H1 (cell line): ENCODE measurements at places on chromosomes 11 and 22. TPM values are rescaled to one million over a fixed set of nuclear protein-coding genes. Genes with fewer than 3 reads are reported as not detected.

DNA sequence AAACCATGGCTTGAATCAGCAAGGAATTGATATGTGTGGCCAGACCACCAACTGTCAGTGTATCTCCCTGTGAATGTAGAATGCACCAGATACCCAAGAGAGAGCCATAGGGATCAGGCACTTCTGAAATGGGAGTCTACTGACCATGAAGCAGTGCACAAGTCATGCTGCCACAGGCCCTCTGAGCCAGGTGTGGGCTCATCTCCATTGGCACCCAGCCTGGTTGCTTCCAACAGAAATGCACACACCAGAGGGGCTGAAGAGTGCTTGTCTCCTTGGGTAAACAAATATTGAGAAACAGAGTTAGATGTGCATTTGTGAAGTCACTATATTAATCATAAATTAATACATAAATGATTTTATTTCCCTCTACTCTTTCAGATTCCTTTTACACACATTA lies 28.4 kb upstream of the PANX1 start:
- no peak overlapping the region for H3K4me3 ChIP-seq
- H3K36me3 ChIP-seq, result peaks cover 2% of the 10 kb centered on the region
- H3K27me3 ChIP-seq, result no peaks in the 10 kb centered on the region
- no peaks in the 10 kb centered on the region for H3K4me1 ChIP-seq

GRCh38 chr11:116851626-116852025 lies 14.2 kb upstream of the APOA1 start:
- no peaks in the 10 kb centered on the region for H3K4me1 ChIP-seq
- H3K4me3 ChIP-seq, result no peak overlapping the region
- no peak overlapping the region for H3K27ac ChIP-seq
- peaks cover 21% of the 10 kb centered on the region for H3K36me3 ChIP-seq
- DNase-seq, result no peak
- no peaks in the 10 kb centered on the region for H3K27me3 ChIP-seq

The CHRM1 gene
- not detected in 2 replicates for total RNA-seq

The OR4A16 gene
- not detected in 2 replicates for total RNA-seq

DNA sequence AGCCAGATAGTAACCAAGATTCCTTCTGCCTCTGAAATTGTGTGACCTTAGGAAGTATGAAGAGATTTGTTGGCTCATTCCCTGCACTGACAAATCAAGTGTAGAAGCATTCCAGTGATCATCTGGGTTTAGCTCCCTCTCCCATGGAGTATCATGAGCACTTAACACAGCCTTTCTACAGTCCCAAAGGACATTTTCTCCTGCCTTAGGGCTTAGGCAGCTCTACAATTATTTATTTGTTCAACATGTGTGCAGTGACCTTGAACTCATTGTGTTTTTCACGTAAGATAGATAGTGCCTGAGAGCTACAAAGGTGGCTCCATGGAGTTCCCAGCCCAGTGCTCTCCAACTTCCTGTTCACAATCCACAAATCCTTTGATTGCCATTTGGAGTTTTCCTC lies 94.8 kb upstream of the FAT3 start:
- no peaks in the 10 kb centered on the region for H3K4me1 ChIP-seq
- H3K27me3 ChIP-seq, result no peaks in the 10 kb centered on the region
- no peak overlapping the region for H3K27ac ChIP-seq

The PRAME gene
- 0.46 and 1.1 TPM in 2 replicates for total RNA-seq

DNA sequence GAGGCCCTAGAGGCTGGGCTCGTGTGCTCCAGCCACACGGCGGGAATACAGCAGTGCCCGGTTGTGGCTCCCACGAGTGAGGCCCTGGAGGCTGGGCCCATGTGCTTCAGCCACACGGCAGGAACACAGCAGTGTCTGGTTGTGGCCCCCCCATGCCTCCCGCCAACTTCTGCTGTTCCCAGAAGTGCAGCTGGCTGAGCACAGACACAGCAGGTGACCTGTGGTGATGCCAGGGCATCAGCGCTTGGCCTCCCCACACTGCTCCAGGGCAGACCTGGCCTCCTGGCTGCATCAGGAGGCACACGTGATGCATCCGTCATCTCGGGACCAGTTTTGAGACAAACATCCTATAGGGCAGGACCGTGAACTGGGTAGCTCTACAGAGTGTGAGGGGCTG lies 110.3 kb downstream of the KCNQ1OT1 start:
- no peaks in the 10 kb centered on the region for H3K36me3 ChIP-seq
- H3K4me3 ChIP-seq, result no peak overlapping the region
- no peak overlapping the region for H3K27ac ChIP-seq
- DNase-seq, result no peak
- H3K27me3 ChIP-seq, result peaks cover 42% of the 10 kb centered on the region
- H3K4me1 ChIP-seq, result no peaks in the 10 kb centered on the region

DNA sequence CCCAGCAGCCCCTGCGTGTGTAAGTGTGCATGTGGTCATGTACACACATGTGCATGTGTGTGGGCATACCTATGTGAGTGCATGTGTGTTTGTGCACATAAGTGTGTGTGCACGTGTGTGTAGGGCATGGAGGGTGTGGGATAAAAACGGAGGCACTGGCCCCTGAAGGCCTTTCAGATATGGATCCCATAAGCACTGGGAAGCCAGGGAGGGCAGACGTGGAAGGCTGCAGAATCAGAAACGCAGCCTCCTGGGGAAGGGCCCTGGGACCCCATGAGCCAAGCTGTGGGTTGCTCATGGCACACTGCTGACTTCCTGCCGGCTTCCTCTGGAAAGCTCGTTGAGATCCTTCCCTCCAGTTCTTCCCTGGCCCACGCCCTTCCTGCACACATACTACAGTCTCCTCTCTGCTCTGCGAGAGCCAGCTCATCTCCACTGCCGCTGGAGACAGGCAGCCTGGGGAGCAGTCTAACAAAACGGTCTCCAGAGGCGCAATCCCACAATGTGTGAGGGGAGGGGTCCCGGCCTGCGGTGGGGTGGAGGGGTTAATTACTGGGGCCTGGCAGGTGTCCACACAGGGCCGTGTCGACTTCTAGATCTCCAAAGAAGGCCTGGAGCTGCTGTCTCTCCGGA lies 435.2 kb upstream of the B3GAT1 start:
- no peak for DNase-seq
- no peaks in the 10 kb centered on the region for H3K27me3 ChIP-seq
- no peak overlapping the region for H3K4me3 ChIP-seq
- no peaks in the 10 kb centered on the region for H3K4me1 ChIP-seq
- H3K27ac ChIP-seq, result no peak overlapping the region
- H3K36me3 ChIP-seq, result no peaks in the 10 kb centered on the region

DNA sequence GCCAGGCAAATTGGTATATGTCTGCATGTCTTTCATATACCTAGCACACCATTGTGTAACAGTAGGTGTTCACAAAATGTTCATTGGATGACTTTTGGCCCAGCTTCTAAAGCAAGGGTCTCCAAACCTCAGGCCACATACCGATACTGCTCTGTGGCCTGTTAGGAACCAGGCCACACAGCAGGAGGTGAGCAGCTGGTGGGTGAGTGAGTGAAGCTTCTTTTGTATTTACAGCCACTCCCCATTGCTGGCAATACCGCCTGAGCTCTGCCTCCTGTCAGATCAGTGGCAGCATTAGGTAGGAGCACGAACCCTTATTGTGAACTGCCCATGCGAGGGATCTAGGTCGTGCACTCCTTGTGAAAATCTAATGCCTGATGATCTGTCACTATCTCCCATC lies 836.6 kb downstream of the NTM start:
- no peaks in the 10 kb centered on the region for H3K36me3 ChIP-seq
- H3K27ac ChIP-seq, result no peak overlapping the region
- no peak for DNase-seq
- H3K4me3 ChIP-seq, result no peak overlapping the region

The TTC36 gene
- total RNA-seq, result not detected in 2 replicates

GRCh38 chr11:34345991-34346480 lies 11.8 kb downstream of the ABTB2 start:
- H3K4me3 ChIP-seq, result no peak overlapping the region
- no peaks in the 10 kb centered on the region for H3K27me3 ChIP-seq
- H3K27ac ChIP-seq, result no peak overlapping the region
- peaks cover 5% of the 10 kb centered on the region for H3K4me1 ChIP-seq
- DNase-seq, result no peak

DNA sequence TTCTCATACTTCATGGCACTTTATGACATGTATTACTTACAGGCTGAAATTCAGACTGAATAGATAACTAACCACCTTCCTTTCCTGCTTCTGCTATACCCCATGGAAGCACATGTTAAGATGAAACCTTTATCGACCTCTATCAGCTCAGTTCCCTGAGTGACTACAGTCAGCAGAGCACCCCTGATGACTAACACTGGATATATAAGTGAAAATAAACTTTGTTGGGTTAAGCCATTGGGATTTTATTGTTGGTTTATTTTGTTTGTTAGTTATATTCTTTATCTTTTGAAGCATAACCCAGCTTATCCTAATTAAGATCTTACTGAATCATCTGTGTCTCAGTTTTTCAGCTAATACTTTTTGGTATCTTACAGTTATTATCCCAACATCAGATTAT lies 23.0 kb upstream of the MAML2 start:
- H3K4me3 ChIP-seq, result no peak overlapping the region
- no peak for DNase-seq
- no peaks in the 10 kb centered on the region for H3K27me3 ChIP-seq
- no peaks in the 10 kb centered on the region for H3K36me3 ChIP-seq
- H3K27ac ChIP-seq, result no peak overlapping the region
- no peaks in the 10 kb centered on the region for H3K4me1 ChIP-seq

GRCh38 chr22:37533995-37534394 lies 14.8 kb upstream of the CARD10 start:
- no peaks in the 10 kb centered on the region for H3K36me3 ChIP-seq
- no peaks in the 10 kb centered on the region for H3K4me1 ChIP-seq
- no peak for DNase-seq
- H3K27ac ChIP-seq, result no peak overlapping the region
- no peak overlapping the region for H3K4me3 ChIP-seq

The BARX2 gene
- total RNA-seq, result not detected in 2 replicates

DNA sequence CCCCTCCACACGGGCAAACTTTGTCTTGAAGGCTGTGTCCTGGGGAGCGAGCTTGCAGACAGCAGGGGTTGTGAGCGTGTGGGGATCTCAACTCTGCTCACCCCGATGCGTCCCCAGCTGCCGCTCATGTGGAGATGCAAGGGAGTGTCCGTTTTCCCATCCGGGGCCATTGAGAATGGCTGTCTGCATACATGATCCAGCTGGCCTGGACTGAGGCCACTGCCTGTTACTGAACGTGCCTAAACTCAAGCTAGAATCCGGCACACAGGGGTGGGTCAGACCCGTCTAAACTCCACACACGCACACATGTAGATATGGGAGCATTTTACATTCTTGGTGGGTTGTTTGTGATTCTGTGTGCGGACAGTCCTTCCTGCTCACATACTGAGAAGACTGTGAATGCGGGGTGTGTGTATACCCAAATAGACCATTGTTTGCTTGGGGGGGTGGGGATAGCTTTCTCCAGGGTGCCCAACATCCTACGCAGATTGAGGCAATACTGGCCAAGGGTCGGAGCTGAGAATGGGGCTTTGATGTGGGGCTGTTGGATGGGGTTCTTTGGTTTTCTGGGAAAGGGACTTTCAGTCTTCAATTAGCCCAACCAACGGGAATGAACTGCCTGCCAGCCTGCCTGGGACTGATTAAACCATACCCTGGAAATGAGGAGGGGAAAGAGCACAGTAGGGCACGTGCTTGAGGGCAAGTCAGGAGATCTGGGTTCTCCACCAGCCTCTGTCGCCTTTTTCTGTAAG lies 60.4 kb downstream of the ST3GAL4 start:
- no peak overlapping the region for H3K27ac ChIP-seq
- H3K36me3 ChIP-seq, result no peaks in the 10 kb centered on the region

GRCh38 chr11:14634813-14635212 lies 8.8 kb upstream of the PDE3B start:
- H3K27ac ChIP-seq, result no peak overlapping the region
- H3K27me3 ChIP-seq, result no peaks in the 10 kb centered on the region
- H3K4me3 ChIP-seq, result no peak overlapping the region
- DNase-seq, result no peak

- no peak for DNase-seq
- no peaks in the 10 kb centered on the region for H3K4me1 ChIP-seq
- H3K36me3 ChIP-seq, result no peaks in the 10 kb centered on the region
- H3K27ac ChIP-seq, result no peak overlapping the region
- H3K4me3 ChIP-seq, result no peak overlapping the region
Observed at GRCh38 chr11:26045082-26045481, 286.8 kb upstream of the ANO3 start.

DNA sequence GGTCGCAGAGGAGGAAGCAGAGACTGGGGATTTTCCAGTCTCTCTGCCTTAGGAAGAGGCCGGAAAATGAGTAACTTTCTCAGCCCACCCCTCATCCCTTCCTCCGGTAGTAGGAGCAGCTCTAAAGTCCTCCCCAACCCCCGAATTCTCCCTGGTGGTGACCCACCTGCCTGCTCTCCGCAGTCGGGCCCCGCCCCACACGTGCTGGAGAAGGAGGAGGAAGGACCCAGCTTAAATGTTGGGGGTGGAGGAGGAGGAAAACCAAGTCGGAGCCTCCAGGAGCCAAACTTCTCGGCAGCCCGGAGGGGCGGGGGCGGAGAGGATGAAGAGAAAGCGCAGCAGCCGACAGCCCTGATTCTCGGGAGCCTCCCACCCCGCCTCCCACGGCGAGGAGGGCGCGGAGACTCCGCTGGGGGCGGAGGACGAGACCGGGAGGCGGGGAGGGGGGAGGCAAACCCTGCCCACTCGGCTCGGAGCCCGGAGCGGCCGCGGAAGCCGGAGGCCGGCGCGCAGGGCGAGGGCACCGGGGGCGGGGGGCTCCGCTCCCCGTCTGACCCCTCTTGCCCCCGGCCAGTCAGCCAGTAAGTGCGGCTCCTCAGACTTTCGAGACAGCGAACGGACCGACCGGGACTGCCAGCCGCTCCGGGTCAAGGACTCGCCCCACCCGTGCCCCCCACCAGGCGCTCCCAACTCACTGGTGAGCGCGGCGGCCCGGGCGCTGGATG lies at the start of gene TPBGL:
Gene TPBGL, plus strand, starts transcription at position 464 of the 725 bp plus-strand sequence. CDS start 276 bp downstream, outside the sequence.
- DNase-seq, result no peak
- H3K27ac ChIP-seq, result no peak within 1 kb of the TSS
- no peaks in the 10 kb centered on the region for H3K36me3 ChIP-seq

DNA sequence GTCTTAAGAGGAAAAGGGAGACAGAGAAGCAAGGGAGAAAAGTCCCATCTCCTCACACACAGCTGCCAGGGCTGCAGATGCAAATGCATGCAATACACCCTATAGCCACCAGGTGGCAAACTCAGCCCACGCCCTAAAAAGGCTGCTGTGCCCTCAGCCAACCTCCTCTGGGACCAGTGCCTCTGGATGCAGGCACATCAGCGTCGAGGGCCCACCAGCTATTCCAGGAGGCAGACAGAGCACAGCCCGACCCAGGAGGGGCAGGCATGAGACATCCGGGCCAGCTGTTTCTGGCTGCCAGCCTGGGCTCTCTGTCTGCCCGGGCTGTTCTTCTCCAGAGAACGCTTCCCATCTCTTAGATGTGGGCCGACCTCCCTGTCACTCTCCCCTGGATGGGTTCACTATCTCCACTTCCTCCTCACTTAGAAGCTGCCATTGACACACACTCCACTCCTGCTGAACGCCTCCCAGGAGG lies 39.7 kb downstream of the TPBGL start:
- H3K36me3 ChIP-seq, result no peaks in the 10 kb centered on the region
- peak; percentile 92 for DNase-seq
- H3K4me3 ChIP-seq, result no peak overlapping the region
- no peaks in the 10 kb centered on the region for H3K4me1 ChIP-seq
- H3K27ac ChIP-seq, result no peak overlapping the region
- H3K27me3 ChIP-seq, result no peaks in the 10 kb centered on the region
